Fibroblast of lung (primary cell): ENCODE measurements at places on chromosomes 2 and 18.

- DNase-seq = no peak
Measured at GRCh38 chr2:16537347-16537746, 128.3 kb downstream of the CYRIA start.

- peak; percentile 81 for DNase-seq
Measured at GRCh38 chr2:233542507-233542906, 24.1 kb downstream of the USP40 start.

DNA sequence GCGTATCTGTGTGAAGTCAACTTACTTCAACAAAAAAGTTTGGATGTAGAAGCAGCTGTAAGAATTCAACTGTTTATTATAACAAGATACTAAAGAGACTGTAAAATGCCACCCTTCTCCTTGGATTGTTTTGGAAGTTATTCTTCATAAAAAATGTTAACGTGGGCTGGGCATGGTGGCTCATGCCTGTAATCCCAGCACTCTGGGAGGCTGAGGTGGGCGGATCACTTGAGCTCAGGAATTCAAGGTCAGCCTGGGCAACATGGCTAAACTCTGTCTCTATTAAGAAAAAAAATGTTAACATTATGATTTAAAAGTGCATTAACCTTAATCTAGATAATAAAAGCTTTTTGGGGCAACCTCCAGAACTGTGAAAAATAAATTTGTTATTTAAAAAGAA is 7.7 kb downstream of the CIAO1 start:
- DNase-seq = no peak

DNA sequence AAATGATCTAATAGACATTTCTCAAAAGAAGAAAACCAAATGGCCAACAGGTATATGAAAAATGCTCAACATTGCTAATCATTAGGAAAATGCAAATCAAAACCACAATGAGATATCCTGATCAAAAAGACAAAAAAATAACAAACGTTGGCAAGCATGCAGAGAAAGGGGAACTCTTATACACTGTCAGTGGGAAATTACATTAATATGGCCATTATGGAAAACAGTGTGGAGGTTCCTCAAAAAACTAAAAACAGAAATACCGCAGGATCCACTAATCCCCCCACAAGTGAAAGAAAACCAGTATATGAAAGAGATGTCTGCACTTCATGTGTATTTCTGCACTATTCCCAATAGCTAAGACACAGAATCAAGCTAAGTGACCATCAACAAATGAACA is 57.7 kb upstream of the CTIF start:
- no peak for DNase-seq
